HFFc6 (cell line): ENCODE measurements at places on chromosomes 2 and 18.

GRCh38 chr18:25136416-25137196 lies 215.4 kb downstream of the ZNF521 start:
- no peak for DNase-seq

DNA sequence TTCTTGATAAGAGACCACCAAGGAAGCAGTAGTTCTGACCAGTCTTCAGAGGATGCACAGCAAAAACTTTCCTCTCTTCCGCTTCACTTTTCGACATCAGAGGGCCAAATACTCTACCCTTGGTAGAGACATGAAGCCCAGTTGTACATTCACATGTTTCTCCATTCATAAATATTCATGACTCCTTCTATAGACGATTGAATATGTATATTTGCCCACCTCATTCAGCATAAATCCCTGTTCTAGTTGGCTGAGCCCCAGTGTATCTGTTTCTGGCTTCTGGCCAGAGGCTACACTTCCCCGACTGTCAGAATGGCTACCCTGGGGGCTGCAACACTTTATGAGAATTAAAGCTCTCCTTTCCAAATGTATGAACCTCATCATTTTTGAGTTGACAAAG lies 258.5 kb downstream of the ASXL3 start:
- no peak for DNase-seq

- no peak for DNase-seq
These were observed 35.6 kb downstream of the AP1S3 start for GRCh38 chr2:223801736-223802135.

- no peak for DNase-seq
These were observed 34.8 kb downstream of the MYO3B start for GRCh38 chr2:170212625-170213280.

GRCh38 chr2:101132202-101132601 lies 19.0 kb downstream of the TBC1D8 start:
- no peak for DNase-seq

- no peak for DNase-seq
These were observed 1.7 kb downstream of the MYCN start for GRCh38 chr2:15941871-15942710.

DNA sequence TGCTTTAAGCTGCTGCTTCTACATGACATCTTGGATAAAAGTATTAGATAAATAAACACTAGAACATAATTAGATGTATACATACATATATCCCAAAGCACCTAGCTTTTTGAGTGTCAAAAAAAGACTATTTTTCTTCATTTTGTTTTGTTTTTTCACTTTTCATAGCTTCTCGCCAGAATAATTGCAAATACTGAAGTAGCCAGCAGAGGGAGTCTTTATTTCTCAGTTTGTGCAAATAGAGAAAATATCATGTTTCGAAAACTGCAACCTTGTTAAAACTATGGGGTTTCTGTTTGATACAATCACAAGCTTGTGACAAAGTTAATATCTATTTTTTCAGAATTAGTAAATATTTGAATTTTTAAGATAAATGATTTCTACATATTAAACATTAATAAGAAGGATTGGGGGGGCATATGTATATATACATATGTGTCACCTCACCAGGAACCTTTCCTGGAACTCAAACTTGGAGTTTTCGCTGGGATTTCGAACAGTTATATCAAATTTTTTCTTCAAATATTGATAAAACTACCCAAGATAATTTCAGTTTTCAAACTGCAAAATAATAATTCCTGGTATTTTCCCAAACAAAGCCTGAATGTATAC lies 61.0 kb downstream of the GRB14 start:
- DNase-seq, result peak; percentile 33

DNA sequence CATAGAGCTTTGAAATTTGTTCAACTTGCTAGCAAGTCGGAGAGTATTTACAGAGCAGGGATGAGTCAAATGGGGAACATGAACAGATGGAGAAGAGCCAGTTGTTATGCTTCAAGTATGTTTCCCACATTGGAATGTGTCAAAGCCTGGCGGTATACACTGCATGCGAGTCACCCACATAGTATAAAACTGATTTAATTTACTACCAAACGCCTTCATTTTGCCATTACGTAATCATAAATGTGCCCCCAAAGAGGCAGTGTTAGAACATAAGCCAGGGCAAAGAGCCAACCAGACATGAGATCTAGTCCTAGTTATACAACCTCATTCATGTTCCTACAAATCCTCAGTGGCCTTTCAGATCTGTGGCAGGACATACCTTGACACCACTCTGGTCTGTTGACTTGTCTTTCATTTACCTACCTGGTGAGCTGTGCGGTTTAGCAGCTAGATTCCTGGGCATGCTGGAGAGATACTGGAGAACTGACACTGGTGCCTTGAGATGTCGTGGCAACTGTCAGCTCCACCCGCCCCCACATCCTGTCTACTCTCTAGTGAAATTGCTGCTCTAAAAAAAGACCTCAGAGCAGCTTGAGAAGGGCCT lies 21.7 kb upstream of the NRP2 start:
- DNase-seq, result peak; percentile 89

GRCh38 chr2:12979066-12979465 lies 262.3 kb downstream of the TRIB2 start:
- no peak for DNase-seq
